ENCODE measurements at places on chromosomes 16 and 17. TPM values are rescaled to one million over a fixed set of nuclear protein-coding genes. Genes with fewer than 3 reads are reported as not detected.
A peak's percentile ranks its signal among the peaks of the same experiment; 100 is the strongest.

GRCh38 chr16:23833960-23834685 lies 1.7 kb upstream of the PRKCB start:
- DNase-seq: no peak
- no peak overlapping the region for H3K27ac ChIP-seq
- no peaks in the 10 kb centered on the region for H3K27me3 ChIP-seq
- H3K36me3 ChIP-seq: peaks cover 28% of the 10 kb centered on the region
- H3K4me1 ChIP-seq: peaks cover 49% of the 10 kb centered on the region

DNA sequence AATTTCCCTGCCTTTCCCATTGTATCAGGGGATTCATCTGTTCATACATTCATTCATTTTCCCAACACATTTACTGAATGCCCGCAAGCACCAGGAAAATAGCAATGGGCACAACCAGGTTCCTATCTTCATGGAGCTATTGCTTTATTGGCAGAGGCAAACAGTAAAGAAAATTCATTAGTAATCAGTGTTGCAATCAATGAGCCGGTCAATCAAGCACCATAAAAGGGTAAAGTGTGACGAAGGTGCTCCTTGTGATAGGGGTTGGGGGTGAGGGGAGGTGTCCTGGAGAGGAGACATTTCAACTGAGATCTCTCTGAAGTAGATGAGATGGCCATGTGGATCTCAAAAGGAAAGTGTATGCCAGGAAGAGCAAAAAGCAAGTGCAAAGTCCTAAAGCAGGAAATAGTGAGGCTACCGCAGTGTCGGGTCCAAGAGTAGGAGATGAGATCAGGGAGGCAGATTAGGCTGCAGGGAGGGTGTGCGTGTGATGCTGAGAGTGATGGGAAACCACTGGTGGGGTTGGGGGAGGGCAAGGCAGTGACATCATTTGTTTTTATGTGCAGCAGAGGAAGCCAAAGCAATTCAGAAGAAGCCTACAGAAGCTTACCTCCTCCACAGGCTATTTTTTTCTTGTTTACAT lies 28.4 kb downstream of the CDH13 start:
- peak; percentile 81 for DNase-seq
- peak overlapping the region; percentile 79 for H3K27ac ChIP-seq
- H3K4me1 ChIP-seq: peaks cover 82% of the 10 kb centered on the region
- no peaks in the 10 kb centered on the region for H3K36me3 ChIP-seq
- peak overlapping the region; percentile 19 for H3K4me3 ChIP-seq

- no peaks in the 10 kb centered on the region for H3K27me3 ChIP-seq
- peak overlapping the region; percentile 98 for H3K4me3 ChIP-seq
- no peak for DNase-seq
- H3K36me3 ChIP-seq: peaks cover 65% of the 10 kb centered on the region
- H3K4me1 ChIP-seq: peaks cover 57% of the 10 kb centered on the region
Measured at GRCh38 chr17:45225051-45225700, 3.5 kb downstream of the FMNL1 start.

The TSPAN10 gene
- 0.30 TPM for total RNA-seq

DNA sequence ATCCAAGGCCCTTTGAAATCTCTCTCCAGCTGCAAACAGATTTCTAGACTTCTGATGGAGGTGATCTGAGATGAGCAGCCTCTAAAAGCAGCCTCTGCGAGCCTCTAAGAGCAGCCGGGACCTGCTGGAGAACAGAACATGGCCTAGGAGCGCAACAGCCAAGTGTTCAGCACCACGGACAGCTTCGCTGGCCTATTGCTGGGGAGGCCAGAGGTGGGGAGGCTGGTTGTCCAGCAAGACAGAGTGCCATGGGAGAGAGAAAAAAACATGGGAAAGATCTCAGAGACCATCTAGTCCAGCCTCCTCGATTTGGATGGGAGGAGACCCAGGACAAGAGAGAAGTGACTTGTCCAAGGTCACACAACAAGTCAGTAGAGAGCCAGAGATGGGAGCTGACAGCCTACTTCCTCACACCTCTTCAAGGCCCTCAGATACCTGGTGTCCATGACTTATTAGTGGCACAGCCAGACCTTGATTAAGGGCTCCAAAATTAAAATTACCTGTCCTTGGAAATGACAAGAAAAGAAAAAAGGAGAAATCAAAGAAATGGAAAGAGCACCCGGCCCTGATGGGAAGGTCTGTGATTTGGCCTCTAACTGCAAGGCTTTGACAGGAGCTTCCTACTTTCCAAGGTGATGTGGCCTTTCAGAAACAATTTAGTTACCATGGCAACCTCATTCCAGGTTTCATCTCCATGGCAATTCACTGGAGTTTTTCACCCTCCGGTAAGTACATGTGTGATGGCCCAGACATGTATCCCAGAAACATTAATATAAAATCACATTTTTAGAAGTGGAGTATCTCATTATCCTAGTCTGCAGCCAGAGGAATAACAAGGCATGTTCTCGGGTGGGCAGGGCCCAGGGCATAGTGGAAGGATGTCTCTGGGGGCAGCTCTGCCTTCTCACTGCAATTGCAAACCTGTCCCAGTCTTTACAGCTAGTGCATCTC lies 14.5 kb downstream of the RPRML start:
- no peak for DNase-seq
- H3K27me3 ChIP-seq: no peaks in the 10 kb centered on the region
- no peak overlapping the region for H3K4me3 ChIP-seq
- peaks cover 6% of the 10 kb centered on the region for H3K4me1 ChIP-seq

The IGF2BP1 gene
- total RNA-seq: 0.09 TPM

- no peak overlapping the region for H3K4me3 ChIP-seq
- H3K27ac ChIP-seq: no peak overlapping the region
Measured at GRCh38 chr17:41909088-41909487, 9.7 kb downstream of the ACLY start.

- no peak overlapping the region for H3K27ac ChIP-seq
- H3K27me3 ChIP-seq: no peaks in the 10 kb centered on the region
- H3K4me1 ChIP-seq: peaks cover 8% of the 10 kb centered on the region
- no peak overlapping the region for H3K4me3 ChIP-seq
- peak; percentile 16 for DNase-seq
Measured at GRCh38 chr17:10295728-10296343, 77.0 kb downstream of the MYH13 start.

GRCh38 chr16:1150511-1150982 lies 2.4 kb upstream of the CACNA1H start:
- no peak overlapping the region for H3K27ac ChIP-seq
- no peak overlapping the region for H3K4me3 ChIP-seq
- no peak for DNase-seq
- no peaks in the 10 kb centered on the region for H3K36me3 ChIP-seq

The SOST gene
- total RNA-seq: not detected

DNA sequence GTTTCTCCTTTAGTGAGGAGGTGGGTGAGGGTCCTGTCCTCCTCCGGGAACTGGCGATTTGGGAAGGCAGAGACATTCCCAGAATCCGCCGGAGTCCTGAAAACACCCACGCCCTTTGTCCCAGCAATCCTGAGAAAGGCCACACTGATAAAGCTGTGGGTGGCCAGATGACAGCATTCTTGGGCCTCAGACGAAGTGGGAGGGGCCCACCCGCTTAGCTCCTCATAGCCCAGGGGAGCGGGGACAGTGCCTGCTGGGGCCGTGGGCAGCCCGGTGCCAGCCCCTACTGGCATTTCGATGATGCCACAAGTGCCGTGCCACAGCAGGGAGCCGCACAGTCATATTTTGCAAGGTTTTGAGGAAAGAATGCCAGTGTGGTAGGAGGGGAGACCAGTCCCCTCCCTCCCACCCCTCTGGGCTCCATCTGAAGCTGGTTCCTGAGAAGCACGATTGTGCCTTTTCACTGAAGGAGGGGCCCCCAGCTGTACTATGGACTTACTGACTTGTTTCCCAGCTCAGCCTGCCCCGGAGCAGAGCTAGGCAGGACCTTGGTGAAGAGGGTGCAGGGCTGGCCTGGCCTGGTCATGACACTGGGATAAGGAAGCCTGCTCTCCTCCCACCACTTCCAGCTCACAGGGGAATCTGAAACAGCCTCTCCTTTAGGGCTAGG lies 20.9 kb upstream of the MPRIP start:
- no peaks in the 10 kb centered on the region for H3K36me3 ChIP-seq
- H3K4me1 ChIP-seq: peaks cover 11% of the 10 kb centered on the region
- no peak for DNase-seq
- no peak overlapping the region for H3K4me3 ChIP-seq
- no peak overlapping the region for H3K27ac ChIP-seq

The BCO1 gene
- total RNA-seq: not detected

- peaks cover 2% of the 10 kb centered on the region for H3K27me3 ChIP-seq
- no peak for DNase-seq
- H3K36me3 ChIP-seq: peaks cover 19% of the 10 kb centered on the region
- H3K27ac ChIP-seq: no peak overlapping the region
- H3K4me3 ChIP-seq: no peak overlapping the region
Measured at GRCh38 chr16:26606381-26607150, 460.2 kb upstream of the C16orf82 start.

DNA sequence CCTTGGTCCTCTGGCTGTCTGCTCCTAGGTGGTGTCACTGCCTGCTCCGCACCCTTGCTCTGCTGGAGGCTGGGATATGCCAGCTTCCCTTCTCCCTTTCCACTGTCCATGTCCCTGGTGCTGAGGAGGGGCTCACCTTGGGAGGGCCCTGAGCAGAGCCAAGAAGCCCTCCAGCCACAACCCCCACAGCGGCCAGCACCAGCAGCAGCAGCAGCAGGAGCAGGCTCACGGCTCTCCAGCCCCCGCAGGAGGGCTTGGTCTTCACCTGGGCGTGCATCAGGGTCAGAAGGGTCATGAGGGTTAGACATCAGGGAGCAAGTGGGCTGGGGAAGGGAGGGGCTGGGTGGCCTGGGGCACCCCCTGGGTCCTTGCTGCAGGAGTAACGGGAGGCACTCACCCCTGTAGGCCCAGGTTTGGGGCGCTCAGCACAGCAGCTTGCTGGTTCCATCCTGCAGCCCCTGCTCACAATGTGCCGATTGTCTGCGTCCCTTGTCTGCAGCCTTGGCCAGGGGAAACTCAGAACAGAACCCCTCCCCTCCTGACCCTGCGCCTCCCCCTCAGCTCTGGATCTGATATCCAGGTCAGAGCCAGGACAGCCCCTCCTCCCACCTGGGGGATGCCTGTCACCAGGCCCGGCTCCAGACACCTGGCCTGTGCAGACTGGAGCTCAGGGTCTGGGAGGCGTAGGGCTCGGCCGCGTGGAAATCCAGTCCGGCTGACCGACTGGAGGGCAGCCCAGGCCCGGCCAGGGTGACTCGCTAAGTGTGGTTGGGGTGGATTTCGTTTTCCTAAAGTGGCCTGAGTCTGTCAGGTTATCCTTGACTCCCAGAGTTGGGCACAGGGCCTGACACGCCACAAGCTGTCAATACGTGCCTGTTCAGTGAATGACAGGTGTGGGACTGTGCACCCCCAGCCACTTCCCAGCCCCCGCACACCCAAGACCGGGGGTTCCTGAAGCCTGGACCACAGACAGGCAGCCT lies at the start of gene BRICD5:
BRICD5 (minus strand) TSS at position 478 of the 980 bp plus-strand sequence; CDS start at position 448, 30 bp downstream.
- DNase-seq: no peak
- no peaks in the 10 kb centered on the region for H3K27me3 ChIP-seq

DNA sequence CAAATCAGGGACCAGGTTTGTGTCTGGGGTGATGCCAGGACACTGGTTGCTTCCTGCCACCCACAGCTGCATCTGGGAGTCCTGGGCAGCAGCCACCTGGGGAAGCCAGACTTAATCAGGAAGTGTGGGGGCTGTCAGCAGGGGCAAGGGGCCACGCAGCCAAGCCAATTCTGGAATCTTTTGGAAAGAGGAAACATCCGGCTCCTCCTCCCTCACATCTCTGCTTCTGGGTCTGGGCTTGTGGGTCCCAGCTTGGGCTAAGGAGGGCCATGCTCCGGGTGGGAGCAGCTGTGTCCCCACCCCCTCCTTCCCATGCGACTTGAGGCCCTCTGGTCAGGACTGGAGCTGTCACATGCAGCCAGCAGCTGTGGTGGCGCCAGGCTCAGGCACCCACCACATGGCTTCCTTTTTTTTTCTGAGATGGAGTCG lies 37.0 kb upstream of the CCDC182 start:
- H3K4me3 ChIP-seq: no peak overlapping the region
- peaks cover 17% of the 10 kb centered on the region for H3K27me3 ChIP-seq
- H3K27ac ChIP-seq: no peak overlapping the region
- DNase-seq: no peak
